Frontal cortex (tissue), 4 donors: ENCODE measurements at places on chromosomes 7 and 10.

- DNase-seq: no peak
Observed at GRCh38 chr10:16832351-16833080, 15.3 kb upstream of the RSU1 start.

GRCh38 chr10:92800134-92800733 lies 48.1 kb upstream of the EXOC6 start:
- no peak for DNase-seq

DNA sequence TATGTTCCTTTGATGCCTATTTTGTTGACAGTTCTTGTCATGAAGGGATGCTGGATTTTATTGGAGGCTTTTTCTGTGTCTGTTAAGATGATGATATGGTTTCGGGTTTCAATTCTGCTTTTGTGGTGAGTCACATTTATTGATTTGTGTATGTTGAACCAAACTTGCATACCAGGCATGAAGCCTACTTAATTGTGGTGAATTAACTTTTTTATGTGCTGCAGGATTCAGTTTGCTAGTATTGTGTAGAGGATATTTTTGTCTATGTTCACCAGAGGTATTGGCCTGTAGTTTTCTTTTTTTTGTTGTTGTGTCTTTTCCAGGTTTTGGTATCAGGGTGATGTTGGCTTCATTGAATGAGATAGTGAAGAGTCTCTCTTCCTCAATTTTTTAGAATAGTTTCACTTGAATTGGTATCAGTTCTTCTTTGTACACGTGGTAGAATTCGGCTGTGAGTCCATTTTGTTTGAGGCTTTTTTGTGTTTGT lies 345.9 kb downstream of the KIF20B start:
- no peak for DNase-seq

DNA sequence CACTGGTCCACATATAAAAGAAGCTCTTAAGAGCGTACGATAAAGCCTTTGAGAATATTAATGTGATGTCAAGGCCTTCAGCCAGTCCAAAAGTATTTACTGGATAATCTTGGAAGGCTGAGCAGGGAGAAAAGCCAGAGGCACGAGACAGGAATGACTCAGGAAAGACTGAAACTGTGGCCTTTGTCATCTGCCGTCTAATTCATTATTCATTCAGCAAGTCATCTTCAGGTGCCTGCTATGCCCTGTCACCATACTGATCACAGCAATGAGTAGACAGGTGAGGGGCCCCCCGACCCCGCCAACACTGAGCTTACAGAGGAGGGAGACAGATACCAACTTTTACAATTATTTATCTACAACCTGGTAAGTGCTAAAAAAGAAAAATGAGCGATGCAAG lies 78.9 kb downstream of the VOPP1 start:
- no peak for DNase-seq

DNA sequence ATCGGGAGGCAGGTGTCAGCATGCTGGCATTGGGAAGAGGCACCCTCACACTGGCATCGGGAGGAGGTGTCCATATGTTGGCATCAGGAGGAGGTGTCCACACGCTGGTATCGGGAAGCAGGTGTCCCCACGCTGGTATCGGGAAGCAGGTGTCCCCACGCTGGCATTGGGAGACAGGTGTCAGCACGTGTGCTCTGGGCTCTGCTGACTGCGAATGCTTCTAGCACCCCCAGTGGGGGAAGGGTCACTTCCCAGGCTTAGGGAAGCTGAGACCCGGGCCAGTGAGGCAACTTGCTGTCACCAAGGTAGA lies 92.5 kb upstream of the IKZF1 start:
- no peak for DNase-seq
